ENCODE measurements at places on chromosomes 5 and 9.

GRCh38 chr5:26945901-26946300, 92.5 kb downstream of the CDH9 start:
- peak; percentile 22 for DNase-seq

GRCh38 chr5:77143998-77144836, 57.1 kb upstream of the ZBED3 start:
- peak; percentile 71 for DNase-seq

GRCh38 chr9:132166599-132166998, 4.7 kb downstream of the NTNG2 start:
- DNase-seq = no peak

DNA sequence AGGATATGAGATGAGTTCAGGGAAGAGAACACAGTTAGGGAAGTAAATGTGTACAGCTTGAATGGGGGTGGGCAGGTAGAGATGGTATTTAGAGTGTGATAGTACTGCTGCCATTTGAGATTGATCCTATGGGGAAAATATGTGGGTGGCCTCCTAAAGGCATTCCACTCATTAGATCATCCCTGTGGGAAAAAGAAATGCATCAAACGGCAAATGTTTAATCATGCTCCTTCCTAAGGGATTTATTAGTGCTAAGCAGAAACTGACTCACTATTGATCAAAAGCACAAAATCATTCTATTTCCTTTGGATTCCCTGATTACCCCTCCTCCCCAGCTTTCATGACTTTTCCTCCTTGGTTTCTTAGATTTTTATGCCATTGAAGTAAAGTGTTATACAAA, 36.4 kb upstream of the SMC5 start:
- peak; percentile 70 for DNase-seq

GRCh38 chr5:173055042-173055721, 970 bp upstream of the CREBRF start:
- DNase-seq = no peak

- no peak for DNase-seq
These were observed 25.8 kb downstream of the ADGRD2 start for GRCh38 chr9:124475868-124476690.

DNA sequence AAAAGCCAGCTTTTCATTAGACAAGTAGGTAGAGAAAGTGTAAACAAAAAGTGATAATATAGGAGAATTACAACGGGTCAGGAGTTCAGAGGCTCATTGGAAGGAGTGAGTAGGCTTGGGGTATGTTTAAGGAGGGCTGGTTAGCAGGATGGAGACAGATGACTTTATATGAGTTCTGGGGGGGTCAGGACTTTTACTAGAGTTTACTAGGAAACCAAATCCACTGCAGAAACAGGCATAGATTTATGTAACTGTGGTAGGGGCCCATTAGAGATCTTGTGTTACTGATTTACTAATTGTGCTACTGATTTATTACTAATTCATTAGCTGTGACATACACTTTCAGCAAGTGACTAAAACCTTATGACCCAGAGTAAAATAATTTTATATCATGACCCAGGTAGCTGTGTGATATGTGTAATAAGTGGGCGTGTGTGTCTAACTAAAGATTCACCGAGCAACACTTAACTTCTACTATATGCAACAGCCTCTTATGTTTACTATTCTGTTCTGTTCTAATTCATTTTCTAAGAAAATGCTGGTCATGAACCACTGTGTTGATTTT, 73.5 kb downstream of the IQGAP2 start:
- no peak for DNase-seq

- DNase-seq = peak; percentile 57
These were observed 259.9 kb upstream of the TARS1 start for GRCh38 chr5:33180900-33181299.

- DNase-seq = no peak
These were observed 4.1 kb downstream of the KIF4B start for GRCh38 chr5:155017610-155018009.

- no peak for DNase-seq
These were observed 18.0 kb downstream of the ITGA2 start for GRCh38 chr5:53006911-53007890.

GRCh38 chr9:70533492-70533891, 119.0 kb upstream of the KLF9 start:
- no peak for DNase-seq

GRCh38 chr5:6700685-6701355, 12.4 kb upstream of the TENT4A start:
- DNase-seq = no peak

GRCh38 chr5:16493261-16493660, 27.7 kb upstream of the ZNF622 start:
- DNase-seq = no peak

- peak; percentile 30 for DNase-seq
These were observed 33.1 kb downstream of the DAB2IP start for GRCh38 chr9:121684381-121685145.

GRCh38 chr5:165420493-165420892, 1915.1 kb downstream of the MAT2B start:
- DNase-seq = no peak

DNA sequence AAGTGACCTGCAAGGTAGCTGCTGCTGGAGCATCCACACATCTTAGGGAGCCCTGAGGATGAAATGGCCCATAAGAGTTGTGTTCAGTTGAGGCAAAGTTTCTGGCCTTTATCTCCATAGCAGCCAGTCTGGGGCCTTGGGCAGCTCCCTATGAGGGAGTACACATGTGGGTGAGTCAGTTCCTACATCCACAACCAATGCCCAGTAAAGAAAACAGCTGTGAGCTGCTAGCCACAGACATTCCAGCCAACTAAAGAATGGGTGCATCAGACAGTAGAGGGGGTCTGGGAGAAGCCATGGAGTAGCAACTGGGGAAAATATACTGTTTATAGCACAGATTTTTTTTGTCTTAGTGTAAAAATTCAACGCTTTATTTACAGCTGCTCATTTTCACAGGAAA, 720.7 kb downstream of the TLE1 start:
- peak; percentile 76 for DNase-seq

DNA sequence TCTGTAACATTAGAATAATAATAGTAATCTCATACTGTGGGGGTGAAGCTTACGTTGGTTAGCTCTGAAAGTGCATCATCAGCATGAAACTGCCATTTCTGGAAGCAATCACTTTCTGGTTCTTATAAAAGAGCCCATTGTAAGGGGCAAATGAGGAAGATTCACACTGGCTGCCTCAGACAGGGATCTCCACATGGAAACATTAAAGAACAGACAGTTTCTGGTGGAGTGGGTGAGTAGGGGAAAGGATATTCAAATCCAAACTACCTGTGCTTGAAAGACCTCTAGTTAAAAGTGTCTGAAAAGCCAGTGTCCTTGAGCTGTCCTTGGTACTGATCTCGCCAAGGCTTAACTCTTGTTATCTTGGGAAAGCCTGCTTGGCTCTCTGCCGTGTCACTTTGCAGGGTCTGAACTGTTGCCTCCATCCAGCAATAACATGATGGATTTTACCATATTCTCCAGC, 19.1 kb upstream of the SLC31A2 start:
- DNase-seq = peak; percentile 21

DNA sequence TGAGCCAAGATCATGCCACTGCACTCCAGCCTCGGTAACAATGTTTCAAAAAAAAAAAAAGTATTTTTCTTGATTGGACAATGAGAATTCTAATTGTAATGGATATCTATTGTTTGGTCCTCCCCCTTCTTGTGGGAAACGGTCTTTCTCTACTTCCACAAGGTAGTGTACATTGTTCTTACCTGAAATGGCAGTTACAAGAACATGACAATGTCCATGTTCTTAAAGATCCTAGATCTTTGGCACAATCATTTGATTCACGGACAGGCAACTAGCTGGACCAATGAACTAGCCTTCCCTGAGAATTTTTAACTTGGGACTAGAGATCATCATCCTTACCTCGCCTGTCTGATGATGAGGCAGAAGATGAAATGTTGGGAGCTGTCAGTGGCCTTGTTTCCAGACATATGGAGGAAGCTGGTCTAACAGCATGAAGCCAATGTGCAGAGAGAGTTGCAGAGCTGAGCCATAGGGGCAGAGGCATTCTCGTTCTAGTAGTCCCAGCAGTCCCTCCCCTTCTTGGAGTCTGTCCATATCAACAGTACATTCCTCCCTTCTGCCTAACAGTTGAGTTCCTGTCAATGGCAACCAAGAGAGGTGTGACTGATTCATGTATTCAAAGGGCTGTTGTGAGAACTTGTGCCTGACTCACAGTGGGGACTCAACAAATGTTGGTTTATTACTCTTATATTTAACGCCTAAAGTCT, 2.1 kb upstream of the MARCHF6 start:
- DNase-seq = peak; percentile 85

GRCh38 chr9:7777771-7778170, 21.8 kb downstream of the DMAC1 start:
- DNase-seq = peak; percentile 41

GRCh38 chr9:91567642-91568274, 144.1 kb upstream of the NFIL3 start:
- DNase-seq = no peak

GRCh38 chr9:78158286-78158685, 77.6 kb upstream of the CEP78 start:
- DNase-seq = no peak

- peak; percentile 88 for DNase-seq
These were observed 156.0 kb upstream of the MAST4 start for GRCh38 chr5:66440202-66440680.

GRCh38 chr9:91776409-91777291, 173.4 kb downstream of the ROR2 start:
- peak; percentile 68 for DNase-seq

- no peak for DNase-seq
These were observed 13.9 kb downstream of the REXO4 start for GRCh38 chr9:133403766-133404453.

DNA sequence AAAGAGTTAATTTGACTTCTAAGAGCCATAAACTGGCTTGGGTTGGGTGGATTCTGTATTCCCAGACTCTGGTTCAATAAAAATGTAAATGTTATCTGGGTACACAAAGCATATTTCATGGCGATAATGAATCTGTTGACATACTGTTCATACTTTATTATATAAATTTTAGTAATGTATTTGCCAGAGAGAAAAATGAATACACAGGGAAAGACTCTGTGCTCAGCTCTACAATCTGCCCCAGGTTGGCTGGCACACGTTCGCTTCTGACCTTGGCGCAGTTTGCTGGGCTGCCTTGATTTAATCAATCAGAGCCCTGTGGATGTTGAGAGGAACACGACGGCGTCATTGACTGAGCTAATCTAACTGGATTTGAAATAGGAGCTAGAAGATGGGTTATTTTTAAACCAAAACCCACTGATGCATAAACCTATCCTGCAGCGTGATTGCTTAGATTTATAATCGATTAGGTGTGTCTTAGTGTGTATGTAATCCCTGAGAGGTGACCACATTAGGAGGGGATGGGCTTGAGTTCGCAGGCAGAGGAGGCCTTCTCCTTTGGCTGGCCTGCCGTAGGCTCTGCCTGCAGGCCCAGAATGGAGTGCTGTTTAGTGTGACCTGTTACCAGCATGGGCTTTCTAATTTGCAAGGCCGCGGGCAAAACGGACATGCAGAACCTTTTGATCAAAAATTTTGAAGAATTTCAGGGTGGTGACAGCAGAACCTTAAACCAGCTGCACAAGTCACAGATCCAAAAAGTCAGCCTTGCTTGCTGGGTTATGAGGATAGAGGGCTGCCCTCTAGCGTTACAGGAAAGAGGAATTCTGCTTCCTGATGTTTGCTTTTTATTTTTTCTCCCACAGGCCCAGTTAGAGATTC, 3.9 kb upstream of the ADCY2 start:
- peak; percentile 36 for DNase-seq

GRCh38 chr5:1999794-2000193, 117.1 kb upstream of the IRX4 start:
- DNase-seq = no peak

DNA sequence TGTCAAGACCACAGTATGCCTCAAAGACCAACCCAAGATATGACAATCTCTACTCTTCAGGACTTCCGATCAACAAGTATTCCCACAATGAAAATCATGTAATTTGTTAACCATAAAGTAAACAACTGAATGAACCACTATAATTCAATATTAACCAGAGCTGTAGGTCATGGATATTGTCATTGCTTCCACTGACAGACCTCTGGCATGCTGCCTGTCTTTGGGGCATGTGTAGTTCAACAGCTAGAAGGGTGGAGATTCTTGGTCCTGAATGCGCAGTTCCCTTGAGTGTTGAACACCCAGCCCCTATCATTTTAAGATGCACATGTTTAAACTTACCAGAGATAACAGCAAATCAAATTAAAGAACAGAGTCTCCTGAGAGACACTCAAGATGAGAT, 283.0 kb downstream of the CEMIP2 start:
- DNase-seq = no peak

DNA sequence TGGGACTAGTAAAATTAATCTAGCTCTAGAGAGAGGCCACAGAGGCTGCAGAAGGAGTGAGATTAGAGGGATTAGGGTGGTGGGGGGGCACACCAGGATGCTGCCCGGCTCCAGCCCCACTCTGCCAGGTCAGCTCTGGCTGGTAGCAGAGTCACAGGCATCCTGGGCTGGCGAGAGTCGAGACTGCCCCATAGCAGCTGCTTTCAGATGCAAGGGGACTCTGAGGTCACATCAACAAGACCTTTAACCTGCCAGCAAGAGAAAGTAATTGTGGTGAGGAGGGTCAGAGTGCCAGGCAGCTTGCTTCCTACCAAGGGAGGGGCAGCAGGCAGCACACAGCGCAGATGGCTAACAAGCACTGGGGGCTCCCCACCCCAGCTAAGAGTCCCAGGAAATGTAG, 7.5 kb downstream of the EPB41L4B start:
- no peak for DNase-seq

GRCh38 chr9:35112257-35113020, 3.2 kb downstream of the ATOSB start:
- DNase-seq = peak; percentile 79

- DNase-seq = no peak
These were observed 311.5 kb upstream of the PDE4D start for GRCh38 chr5:60205071-60205470.

- DNase-seq = no peak
These were observed 20.1 kb upstream of the NSMF start for GRCh38 chr9:137478962-137479861.

- no peak for DNase-seq
These were observed 10.3 kb downstream of the TRIM7 start for GRCh38 chr5:181194489-181195248.

DNA sequence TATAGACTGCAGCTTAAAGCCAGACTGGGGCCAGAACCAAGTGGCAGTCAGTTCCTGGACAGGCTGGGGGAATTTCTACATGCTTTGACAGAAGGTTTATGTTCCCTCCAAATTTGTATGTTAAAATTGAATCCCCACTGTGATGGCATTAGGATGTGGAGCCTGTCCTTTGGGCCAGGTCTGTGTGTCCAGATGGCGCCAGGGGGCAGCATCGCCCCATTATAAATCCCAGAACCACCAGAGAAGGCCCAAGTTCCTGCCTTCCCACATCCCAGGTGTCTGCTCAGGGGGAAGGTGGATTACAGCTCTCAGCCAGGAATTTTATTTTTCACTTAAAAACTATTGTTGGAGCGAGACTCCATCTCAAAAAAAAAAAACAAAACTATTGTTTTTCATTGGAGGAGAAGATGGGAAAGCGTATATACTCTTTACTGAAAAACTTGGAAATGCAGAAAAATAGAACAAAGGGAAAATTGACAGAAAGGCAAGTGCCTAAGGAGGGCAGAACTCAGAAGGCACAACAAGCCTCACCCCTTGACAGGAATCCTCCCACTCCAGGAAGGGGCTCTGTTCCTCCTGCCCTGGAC, 5.0 kb downstream of the IL3 start:
- DNase-seq = peak; percentile 67

All from fibroblast of skin of right biceps (primary cell).